ENCODE measurements at places on chromosomes 13 and 19. TPM values are rescaled to one million over a fixed set of nuclear protein-coding genes. Genes with fewer than 3 reads are reported as not detected.

- DNase-seq = no peak
- H3K4me3 ChIP-seq = no peak overlapping the region
- H3K27ac ChIP-seq = no peak overlapping the region
- no peaks in the 10 kb centered on the region for H3K4me1 ChIP-seq
- no peaks in the 10 kb centered on the region for H3K36me3 ChIP-seq
These were observed 104.0 kb upstream of the GPR12 start for GRCh38 chr13:26864576-26864975.

DNA sequence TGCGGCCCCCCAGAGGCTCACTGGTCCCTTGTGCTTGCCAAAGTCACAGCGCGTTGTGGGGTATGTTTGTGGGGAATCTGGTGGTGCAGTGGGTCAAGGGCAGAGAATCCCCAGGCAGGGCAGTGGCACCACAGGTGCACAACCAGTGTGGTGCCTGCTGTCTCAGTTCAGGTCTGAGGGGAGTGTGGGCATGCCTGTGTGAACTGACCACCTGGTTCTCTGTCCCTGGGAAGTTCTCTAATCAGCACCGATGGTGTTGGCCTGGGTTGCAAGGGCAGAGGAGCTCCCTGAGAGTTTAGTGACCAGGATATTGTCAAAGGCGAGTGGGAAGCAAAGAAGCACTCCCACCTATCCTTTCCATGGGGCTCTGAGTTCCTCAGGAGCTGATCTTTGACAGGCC, 37.7 kb downstream of the ACSBG2 start:
- H3K27me3 ChIP-seq = peaks cover 40% of the 10 kb centered on the region
- DNase-seq = no peak
- no peaks in the 10 kb centered on the region for H3K4me1 ChIP-seq

DNA sequence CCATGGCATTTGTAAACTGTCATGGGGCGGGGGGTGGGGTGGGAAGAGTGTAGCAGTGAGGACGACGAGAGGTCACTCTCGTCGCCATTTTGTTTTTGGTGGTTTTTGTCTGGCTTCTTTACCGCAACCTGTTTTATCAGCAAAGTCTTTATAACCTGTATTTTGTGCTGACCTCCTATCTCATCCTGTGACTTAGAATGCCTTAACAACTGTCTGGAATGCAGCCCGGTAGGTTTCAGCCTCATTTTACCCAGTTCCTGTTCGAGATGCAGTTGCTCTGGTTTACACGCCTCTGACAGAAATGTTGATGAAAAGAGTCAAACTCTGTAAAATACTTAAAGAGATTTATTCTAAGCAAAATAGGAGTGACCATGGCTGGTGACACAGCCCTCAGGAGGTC, 852.0 kb downstream of the DACH1 start:
- H3K27ac ChIP-seq = no peak overlapping the region
- H3K4me1 ChIP-seq = no peaks in the 10 kb centered on the region
- no peak for DNase-seq
- no peak overlapping the region for H3K4me3 ChIP-seq

DNA sequence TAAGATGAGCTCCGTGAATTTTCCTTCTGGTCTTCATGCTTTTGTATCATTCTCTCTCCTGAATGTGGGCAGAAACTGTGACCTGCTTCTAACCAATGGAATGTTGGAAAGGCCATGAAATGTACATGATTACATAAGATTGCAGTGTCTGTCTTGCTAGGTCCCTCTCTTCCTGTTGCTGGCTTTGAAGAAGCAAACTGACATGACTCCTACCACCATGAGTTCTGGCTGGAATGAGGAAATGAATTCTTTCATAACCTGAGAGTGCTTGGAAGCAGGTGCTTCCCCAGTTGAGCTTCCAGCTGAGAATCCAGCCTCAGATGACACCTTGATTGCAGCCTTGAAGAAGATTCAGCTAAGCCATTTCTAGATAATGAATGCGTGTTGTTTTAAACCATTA, 275.0 kb upstream of the MIR17HG start:
- H3K4me1 ChIP-seq = peaks cover 9% of the 10 kb centered on the region
- H3K36me3 ChIP-seq = no peaks in the 10 kb centered on the region
- no peaks in the 10 kb centered on the region for H3K27me3 ChIP-seq
- H3K27ac ChIP-seq = peak overlapping the region; percentile 40

- H3K27ac ChIP-seq = no peak within 1 kb of the TSS
- peaks cover 45% of the 10 kb centered on the region for H3K4me1 ChIP-seq
- DNase-seq = peak; percentile 34
- H3K27me3 ChIP-seq = peaks cover 99% of the 10 kb centered on the region
These were observed at the start of gene MAB21L1 for GRCh38 chr13:35475960-35476943. Gene MAB21L1, minus strand, starts transcription at chr13:35476689. Its CDS starts 551 bp downstream, at chr13:35476138.

- H3K27ac ChIP-seq = no peak overlapping the region
- H3K4me1 ChIP-seq = peaks cover 38% of the 10 kb centered on the region
- H3K27me3 ChIP-seq = no peaks in the 10 kb centered on the region
These were observed 102.0 kb downstream of the STARD13 start for GRCh38 chr13:33183431-33184111.

- no peak overlapping the region for H3K4me3 ChIP-seq
- H3K27ac ChIP-seq = peak overlapping the region; percentile 43
- H3K4me1 ChIP-seq = no peaks in the 10 kb centered on the region
- no peak for DNase-seq
- no peaks in the 10 kb centered on the region for H3K27me3 ChIP-seq
These were observed 109.7 kb upstream of the MCF2L start for GRCh38 chr13:112859128-112859816.

DNA sequence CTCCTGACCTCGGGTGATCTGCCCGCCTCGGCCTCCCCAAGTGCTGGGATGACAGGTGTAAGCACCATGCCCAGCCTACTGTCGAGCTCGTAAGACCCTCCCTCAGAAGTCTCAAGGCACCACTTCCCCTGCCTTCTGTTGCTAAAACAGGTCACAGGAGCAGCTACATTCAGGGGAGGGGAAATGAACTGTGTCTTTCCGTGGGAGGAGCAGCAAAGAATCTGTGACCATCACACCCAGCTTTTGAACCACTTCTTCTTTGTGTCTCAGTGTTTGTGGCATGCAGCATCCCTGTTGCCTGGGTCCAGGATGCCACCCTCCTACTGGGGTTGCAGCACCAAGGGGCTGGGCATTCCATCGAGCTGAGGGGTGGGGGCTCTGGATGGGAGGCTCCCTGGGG, 7.7 kb upstream of the CSNK1G2 start:
- no peak overlapping the region for H3K4me3 ChIP-seq
- no peak overlapping the region for H3K27ac ChIP-seq
- DNase-seq = no peak
- H3K27me3 ChIP-seq = peaks cover 3% of the 10 kb centered on the region

DNA sequence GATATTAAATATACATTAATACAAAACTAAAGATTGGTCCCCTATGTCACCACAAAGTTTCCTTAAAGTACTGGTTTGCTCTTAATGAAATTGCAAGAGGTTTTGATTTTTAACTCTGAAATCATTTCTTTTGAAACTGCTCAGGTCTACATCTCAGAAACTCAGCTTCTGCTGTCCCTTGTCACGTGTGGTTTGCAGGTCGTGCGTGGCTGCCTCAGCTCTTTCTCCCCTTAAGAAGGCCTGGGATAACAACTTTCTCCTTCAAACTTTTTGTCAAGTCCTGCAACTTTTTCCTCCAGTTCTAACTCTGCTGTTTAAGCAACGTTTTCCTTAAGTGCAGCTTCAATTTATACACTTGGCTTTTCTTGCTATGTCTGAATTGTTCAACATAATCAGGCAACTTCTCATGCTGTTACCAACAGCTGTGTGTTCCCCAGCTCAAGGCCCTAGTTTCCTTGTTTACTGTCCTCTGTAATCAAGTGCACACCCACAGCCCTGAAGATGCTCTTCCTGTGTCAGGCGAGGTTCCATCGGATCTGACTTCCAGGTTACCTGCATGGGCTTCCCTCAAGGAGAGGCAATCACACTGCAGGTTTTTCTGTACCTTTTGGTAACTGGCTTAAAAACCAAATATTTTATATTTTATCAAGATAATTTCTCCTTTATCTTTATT, 13.5 kb downstream of the C13orf46 start:
- H3K4me1 ChIP-seq = no peaks in the 10 kb centered on the region
- H3K4me3 ChIP-seq = no peak overlapping the region
- DNase-seq = no peak

DNA sequence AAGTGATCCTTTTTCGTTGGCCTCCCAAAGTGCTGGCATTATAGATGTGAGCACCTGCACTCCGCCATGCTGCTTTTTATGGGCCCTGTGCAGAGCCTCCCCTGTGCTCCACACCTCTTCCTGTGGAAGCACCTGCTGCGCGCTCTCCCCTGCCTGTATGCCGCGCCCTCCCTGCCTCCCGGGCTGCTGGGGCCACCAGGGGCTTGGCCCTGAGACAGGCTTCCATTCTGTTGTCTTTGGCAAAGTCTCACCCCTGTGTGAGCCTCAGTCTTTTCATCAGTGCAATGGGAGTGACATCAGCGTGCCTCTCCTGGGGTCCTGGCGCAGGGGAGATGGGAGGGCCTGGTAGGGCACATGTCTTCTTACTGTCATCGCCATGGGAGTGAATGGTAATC, 1.3 kb downstream of the FAM174C start:
- H3K4me3 ChIP-seq = peak overlapping the region; percentile 87
- H3K27ac ChIP-seq = peak overlapping the region; percentile 94
- peaks cover 22% of the 10 kb centered on the region for H3K27me3 ChIP-seq
- H3K4me1 ChIP-seq = peaks cover 37% of the 10 kb centered on the region

DNA sequence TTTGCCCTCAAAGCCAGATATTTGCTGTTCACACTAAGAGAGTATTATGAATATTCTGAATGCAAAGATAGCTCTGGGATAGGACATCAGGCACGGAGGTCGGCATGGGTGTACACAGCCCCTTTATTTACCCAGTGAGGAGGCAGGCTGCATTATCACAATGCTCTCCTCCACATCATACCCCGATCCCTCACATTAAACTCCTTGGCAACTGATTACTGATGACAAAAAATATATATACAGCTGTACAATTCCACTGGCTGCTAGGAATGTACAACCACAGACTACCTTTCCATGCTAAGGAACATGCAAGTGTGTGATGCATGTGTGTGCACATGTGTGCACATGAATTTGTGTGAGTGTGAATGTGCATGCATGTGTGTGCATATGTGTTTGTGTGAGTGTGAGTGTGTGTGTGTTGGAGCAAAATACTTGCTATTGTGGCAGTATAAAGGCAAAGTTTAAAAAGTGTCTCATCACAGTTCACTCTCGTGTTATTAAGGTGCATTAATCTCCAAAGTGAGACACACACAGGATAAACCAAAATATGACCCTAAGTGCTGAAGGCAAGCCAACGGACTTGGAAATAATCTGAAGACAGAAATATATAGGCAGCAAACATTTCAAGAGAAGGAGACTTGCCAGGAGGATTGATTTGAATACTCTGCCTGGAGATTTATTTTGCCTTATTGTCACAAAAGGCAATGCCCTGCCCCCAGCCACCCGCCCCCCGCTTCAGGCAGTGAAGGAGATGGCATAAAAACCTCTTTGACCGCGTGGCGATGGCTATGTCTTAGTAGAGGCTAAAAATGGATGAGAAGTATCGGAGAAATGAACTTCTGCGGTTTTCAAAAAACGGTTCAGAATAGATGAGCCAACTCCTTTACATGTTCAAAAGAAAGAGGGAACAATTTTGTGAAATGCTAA, 274.8 kb downstream of the TSHZ3 start:
- peaks cover 6% of the 10 kb centered on the region for H3K27me3 ChIP-seq
- peaks cover 33% of the 10 kb centered on the region for H3K4me1 ChIP-seq
- H3K36me3 ChIP-seq = no peaks in the 10 kb centered on the region
- peak overlapping the region; percentile 16 for H3K27ac ChIP-seq

- no peaks in the 10 kb centered on the region for H3K36me3 ChIP-seq
- no peak for DNase-seq
- H3K27ac ChIP-seq = no peak overlapping the region
- no peaks in the 10 kb centered on the region for H3K4me1 ChIP-seq
These were observed 17.5 kb downstream of the CEACAM3 start for GRCh38 chr19:41813911-41814310.

DNA sequence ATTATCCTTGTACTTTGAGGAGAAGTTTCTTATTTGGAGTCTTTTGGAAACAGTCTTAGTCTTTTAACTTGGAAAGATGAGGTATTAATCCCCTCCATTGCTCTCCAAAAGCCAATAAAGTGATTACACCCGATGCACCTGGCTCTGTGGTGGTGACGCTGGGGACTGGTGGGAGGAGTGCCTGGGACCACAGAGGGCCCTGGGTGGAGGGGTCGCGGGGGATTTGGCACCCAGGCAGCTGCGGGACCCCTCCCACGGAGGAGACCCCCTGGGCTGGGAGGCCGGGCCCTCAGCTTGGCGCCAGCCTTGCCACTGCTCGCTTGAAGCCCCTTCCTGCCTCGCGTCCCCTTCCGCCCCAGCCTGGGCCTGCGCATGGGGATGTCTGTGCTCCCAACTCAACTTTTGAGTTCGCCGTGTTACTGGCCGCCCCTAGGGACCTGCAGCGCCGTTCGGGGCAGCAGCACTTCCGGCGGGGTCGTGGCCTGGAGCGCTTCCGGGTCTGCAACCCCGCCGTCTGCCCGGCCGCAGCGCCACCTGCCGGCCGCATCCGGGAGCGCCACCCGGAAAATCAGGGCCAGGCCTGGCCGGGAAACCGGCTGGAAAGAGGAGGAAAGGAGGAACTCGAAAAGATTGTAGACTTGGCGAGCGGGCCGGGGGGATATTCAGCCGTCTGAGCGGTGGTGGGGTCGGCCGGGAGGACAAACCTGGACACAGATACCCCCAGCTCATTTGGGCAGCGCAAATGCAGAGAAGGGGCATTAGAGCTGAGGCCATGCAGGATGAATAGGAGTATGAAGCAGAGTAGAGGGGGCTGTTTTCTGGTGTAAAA, 8.4 kb downstream of the PEAK3 start:
- H3K36me3 ChIP-seq = peaks cover 12% of the 10 kb centered on the region
- peaks cover 10% of the 10 kb centered on the region for H3K27me3 ChIP-seq
- peaks cover 27% of the 10 kb centered on the region for H3K4me1 ChIP-seq
- H3K4me3 ChIP-seq = peak overlapping the region; percentile 77
- peak overlapping the region; percentile 67 for H3K27ac ChIP-seq

DNA sequence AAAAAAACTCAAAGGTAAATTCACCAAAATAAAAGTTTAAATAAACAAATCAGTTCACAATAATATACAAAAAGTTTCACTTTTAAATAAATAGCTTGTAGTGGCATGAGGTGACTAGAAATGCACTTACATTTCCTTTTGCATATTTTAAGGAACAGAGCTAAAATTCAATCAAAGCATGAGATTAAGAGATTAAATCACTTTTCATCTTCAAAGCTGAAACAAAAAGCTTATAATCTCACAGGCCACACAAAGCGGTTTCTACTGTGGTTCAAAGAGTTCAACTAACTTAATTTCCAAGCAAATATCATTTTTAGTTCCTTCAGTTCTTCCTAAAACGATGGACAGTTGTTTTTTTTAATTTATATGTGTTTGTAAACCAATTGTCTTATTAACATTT, 38.9 kb downstream of the TSC22D1 start:
- no peaks in the 10 kb centered on the region for H3K4me1 ChIP-seq
- H3K36me3 ChIP-seq = no peaks in the 10 kb centered on the region
- no peak overlapping the region for H3K4me3 ChIP-seq
- no peak overlapping the region for H3K27ac ChIP-seq

DCLK1 gene
- 22.4 TPM for total RNA-seq

ANGPTL4 gene
- total RNA-seq = not detected

LONP1 gene
- total RNA-seq = 89.9 TPM

WDR87 gene
- total RNA-seq = not detected

ALOX5AP gene
- not detected for total RNA-seq

Measured in neural crest cell (in vitro differentiated cells).